ENCODE measurements at places on chromosomes 3 and 15.

DNA sequence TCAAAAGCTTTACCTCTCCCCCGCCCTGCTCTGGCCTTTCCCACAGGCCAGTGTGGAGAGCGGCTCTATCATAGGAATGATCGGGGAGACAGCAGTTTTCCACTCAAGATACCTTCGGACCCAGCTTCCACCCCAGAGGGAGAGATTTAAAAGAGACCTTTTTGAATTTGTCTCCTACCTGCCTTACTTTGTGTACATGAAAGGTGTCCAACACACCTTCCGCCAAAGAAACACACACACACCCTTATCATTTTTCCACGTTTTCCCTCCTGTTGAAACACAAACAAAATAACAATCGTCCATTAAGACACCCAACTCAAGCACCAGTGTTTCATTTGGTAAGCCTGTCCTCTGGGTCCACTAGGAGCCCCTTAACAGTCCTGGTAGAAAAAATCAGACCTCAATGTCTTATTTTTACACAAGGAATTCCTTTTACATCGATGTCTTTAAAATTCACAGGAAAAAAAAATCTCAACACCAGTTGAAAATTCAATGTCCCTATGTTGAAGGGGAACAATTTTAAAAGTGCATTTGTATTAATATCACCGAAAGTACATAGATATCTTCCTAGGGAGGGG lies 4.0 kb downstream of the HES1 start:
- DNase-seq: peak; percentile 14

DNA sequence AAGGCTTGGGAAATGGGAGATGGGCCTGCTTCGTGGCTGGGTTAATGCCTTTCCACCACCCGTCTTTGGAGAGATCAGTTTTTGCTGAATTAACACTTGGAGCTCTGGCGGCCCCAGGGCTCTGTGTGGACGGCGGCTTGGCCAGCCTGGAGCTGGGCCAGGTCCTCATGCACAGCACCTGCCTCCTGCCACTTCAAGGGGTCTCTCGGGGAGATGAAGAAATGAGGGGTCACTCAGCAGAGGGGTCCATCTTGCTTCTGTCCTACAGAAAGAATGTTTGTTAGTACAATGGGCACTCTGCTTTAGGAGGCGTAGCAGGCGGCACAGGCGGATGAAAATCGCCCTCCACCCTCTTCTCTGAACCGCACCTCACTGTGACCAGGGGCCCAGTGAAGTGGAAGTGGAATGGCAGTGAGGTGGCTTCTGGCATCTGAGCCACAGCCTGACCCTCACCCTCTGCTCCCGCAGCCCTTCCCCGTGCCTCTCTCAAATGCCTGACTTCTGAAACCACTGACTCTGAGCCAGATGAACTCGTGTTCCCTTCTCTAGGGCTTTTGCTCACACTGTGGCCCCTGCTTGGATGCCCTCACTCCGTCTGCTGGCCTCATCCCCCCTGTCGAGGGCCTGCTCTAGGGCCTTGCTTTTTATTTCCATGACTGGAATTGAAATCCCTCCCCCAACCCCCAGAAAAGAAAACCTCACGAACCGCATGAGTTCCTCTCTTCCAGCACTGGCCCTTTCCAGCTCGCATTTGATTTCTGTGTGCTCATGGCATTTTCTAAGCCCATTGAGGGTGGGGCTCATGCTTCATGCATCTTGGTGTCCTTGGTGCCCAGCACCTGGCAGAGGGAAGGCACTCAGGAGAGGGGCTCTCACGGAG lies 42.2 kb downstream of the CHDH start:
- DNase-seq: no peak

GRCh38 chr15:95836536-95836935 lies 494.0 kb upstream of the NR2F2 start:
- no peak for DNase-seq

GRCh38 chr3:132573797-132574211 lies 23.3 kb upstream of the ACKR4 start:
- no peak for DNase-seq

GRCh38 chr3:27666708-27667107 lies 55.4 kb downstream of the EOMES start:
- peak; percentile 80 for DNase-seq

- DNase-seq: peak; percentile 60
Measured at GRCh38 chr3:190811775-190812480, 50.6 kb downstream of the GMNC start.

- no peak for DNase-seq
Measured at GRCh38 chr15:29438703-29439055, 169.1 kb upstream of the NSMCE3 start.

DNA sequence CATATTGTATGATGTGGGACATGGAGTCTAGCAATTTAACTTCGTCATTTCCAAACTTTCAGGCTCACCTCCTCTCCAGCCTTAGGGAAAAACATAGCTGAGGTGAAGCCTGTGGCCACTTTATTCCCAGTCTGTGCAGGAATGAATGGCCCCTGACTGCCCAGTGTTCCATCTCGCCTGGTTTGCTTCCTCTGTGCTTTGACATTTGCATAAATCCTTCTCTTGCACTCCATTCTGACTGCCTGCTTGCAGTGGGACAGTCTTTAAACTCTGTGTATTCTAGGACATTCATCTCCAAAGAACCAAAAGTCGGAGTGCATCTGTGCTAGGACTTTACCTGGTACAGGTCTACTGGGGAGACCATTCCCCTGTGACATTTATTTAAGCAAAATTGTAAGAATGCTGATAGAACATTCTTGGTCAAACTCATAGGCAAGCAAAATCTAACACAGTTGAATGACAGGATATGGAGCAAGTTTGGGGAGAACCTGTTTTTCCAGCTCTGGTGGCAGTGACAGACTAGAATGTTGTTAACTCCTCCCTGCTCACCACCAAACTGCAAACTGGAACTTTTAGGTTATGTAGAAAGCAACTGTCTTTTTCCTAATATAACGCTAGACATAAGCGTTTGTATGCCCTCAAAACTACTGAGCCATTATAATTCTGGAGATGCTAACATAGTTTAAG lies 22.1 kb downstream of the TMED3 start:
- no peak for DNase-seq

- no peak for DNase-seq
Measured at GRCh38 chr15:61857169-61857829, 202.9 kb downstream of the VPS13C start.

DNA sequence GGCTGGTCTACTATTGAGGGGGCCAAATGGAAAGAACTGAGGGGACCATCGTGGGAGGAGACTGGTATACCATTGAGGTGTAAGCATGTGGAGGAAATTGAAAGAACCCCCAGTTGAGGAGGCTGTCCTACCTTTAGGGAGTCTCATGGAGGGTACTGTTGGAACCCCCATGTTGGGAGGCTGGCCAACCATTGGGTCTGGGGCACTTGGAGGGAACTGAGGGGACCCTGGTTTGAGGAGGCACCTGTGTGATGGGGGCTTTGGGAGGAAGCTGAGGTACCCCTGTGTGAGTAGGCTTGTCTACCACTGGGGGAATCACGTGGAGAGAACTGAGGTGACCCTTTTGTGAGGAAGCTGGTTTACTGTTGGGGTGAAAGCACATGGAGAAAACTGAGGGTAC lies 157.5 kb downstream of the FBLN2 start:
- no peak for DNase-seq

- no peak for DNase-seq
Measured at GRCh38 chr3:150984066-150984465, 11.5 kb upstream of the CLRN1 start.

- DNase-seq: peak; percentile 16
Measured at GRCh38 chr15:34883633-34884032, 85.9 kb downstream of the AQR start.

DNA sequence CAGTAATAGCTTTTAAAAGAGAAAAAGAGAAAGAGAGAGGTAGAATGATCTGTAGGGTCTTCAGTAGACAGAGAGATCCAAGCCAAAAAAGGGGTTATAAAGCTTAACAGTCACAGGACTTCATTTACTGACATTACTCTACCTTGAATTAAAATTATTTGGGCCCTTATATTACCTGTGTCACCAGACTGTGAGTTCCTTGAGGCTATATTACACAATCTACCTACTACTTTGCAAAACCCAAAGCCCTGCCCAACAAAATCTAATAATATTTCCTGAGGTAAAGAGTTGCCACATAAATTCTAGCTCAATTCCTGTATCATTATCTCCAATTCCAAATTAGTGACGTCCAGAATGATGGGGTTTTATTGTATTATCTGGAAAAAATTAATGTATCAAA lies 1.9 kb downstream of the UBR1 start:
- DNase-seq: no peak

DNA sequence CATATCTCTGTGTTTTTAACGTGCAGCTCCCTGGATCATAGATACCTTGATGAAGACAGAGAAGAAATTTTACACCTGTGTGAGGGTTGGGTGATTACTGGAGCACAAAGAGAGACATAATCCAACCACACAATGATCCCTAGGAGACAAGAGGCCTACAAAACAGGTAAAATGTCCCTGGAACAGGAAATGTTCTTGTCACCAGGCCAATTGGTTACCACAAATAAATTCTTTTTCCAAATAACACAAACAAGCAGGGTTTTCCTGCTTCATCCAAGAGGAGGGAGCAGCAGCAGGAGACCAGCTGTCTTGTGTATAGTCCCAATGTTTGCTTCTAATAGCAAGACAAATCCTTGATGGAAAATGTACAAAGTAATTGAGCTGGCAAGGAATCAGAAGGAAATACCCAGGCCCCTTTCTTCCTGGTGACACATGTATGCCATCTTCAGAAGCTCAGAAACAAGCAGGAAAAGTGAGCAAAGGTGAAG lies 1.4 kb downstream of the MGLL start:
- DNase-seq: peak; percentile 56

GRCh38 chr15:90101130-90101968 lies 919 bp downstream of the IDH2 start:
- no peak for DNase-seq

GRCh38 chr15:36886191-36886590 lies 214.2 kb downstream of the MEIS2 start:
- DNase-seq: no peak

DNA sequence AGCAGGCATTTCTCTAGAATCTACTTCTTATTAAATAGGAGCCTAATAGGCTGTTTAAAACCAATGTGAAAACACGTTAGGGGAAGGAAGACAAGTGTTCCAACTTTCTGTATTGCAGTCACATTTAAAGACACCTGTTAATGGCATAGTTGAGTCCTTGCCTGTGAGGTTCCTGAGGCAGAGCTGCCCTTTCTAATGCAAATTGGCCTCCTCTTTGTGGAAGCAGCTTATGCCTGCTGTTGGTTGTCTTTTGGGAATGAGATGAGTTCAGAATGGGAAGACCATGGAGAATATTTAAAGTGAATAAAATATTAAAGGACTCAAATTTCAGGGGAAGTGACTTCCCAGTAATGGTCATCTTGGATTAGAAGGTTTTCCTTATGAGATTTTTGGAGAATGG lies 51.2 kb downstream of the NEK11 start:
- no peak for DNase-seq

GRCh38 chr15:38254051-38254883 lies 1.6 kb downstream of the SPRED1 start:
- DNase-seq: peak; percentile 68

GRCh38 chr3:15443826-15444524 lies 16.6 kb downstream of the EAF1 start:
- DNase-seq: peak; percentile 25

DNA sequence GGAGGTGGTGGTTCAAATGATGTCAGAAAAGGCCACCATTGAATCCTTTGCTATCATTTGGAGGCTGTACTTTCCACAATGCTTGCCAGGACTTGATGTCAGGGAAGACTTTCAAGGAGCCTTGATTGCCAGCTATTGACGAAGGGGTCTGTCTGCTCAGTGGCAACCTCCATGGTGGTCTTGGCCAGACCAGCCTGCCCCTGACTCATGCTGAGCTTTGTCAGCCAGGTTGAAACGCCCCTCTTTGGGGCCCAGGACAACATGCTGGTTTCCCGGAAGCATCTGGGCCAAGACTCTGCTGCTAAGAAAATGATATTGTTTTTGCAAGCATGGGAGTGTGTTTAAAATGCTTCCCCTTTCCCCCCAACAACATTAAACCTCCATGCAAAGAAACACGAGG lies 26.7 kb downstream of the CGNL1 start:
- DNase-seq: no peak

DNA sequence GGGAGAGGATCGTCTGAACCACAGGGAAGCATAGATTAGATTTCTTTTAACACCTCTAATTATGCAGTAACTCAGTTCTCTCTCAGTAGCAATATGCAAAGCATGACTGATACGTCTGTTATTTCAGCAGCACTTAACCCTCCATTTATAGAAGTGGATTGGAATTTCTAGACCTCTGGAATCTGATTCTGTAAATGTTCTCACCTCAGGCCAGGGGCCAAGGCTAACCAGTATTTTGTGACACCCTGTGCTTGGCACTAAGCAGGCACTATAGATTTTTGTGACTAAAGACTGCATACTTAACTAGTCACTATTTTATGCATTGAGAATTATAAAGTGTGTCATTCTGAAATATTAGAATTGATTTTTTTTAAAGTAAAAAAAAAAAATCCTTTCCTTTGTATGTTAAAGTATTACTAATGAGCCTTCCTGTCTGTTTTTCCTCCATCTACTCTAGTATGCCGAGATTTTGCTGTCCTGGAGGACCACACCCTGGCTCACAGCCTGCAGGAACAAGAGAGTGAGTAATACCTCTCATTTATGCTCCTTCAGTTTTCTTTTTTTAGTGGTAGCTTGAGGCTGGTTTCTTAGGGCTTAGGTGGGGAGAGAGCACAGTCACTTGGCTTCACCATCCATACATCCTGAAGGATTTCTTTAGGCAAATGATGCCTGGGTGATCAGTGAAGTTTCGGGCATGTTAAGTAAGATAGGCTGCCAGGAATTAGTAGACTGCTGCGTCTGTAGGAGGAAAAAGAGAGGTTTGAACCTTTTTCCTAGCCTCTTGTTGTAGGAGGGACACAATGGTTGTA lies 26.5 kb upstream of the UTS2B start:
- DNase-seq: peak; percentile 63

DNA sequence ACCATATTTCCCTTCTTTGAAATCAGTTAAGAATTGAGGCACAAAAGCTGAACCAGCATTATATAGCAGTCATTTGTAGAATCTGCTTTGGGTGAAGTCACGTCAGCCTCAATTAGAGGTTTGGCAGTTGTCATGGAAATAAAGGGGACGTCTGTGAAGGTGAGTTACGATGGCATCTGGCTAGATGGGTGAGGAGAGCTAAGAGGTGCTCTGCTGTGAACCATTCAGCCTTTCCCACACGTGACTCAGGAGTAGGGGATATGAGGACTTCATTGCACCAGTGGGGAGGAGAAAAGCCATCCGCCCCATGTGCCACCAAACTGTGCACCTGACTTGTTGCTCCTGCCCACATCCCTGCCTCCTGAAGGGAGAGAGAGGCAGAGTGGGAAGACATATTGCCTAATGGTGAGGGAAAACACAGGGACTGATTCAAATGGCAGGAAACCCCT lies 2.8 kb upstream of the C15orf40 start:
- DNase-seq: no peak

- no peak for DNase-seq
Measured at GRCh38 chr15:84595660-84596059, 5.1 kb upstream of the ZSCAN2 start.

- no peak for DNase-seq
Measured at GRCh38 chr3:181868576-181869082, 156.9 kb downstream of the SOX2 start.

DNA sequence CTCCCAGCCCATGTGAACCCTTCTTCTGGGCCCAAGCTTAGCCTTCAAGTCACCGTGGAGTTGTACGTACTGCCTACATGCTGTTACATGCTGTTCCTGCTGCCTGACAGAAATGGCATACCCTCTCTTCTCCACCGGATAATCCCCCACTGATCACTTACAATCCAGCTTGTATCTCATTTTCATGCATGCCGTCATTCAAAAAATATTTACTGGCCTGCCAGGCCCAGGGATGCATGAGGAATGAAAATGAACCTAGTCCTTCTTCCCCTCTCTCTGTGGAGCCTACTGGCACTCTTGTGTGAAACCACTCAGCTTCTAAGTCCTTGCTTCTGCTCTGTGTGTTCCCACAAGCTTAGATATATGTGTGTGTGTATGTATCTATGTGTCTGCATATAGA lies 60.6 kb downstream of the WNT5A start:
- DNase-seq: peak; percentile 29

Measured in IMR-90 (cell line).